ENCODE measurements at places on chromosomes 13 and 19.

- H3K4me1 ChIP-seq = no peaks in the 10 kb centered on the region
- peaks cover 23% of the 10 kb centered on the region for H3K27me3 ChIP-seq
- no peaks in the 10 kb centered on the region for H3K36me3 ChIP-seq
- no peak for DNase-seq
- H3K4me3 ChIP-seq = peak overlapping the region; percentile 17
- H3K27ac ChIP-seq = no peak overlapping the region
Measured at GRCh38 chr13:42720113-42720857, 61.1 kb upstream of the FAM216B start.

- peaks cover 9% of the 10 kb centered on the region for H3K27me3 ChIP-seq
- H3K36me3 ChIP-seq = no peaks in the 10 kb centered on the region
- H3K27ac ChIP-seq = no peak overlapping the region
Measured at GRCh38 chr13:98385606-98386005, 191.3 kb downstream of the STK24 start.

DNA sequence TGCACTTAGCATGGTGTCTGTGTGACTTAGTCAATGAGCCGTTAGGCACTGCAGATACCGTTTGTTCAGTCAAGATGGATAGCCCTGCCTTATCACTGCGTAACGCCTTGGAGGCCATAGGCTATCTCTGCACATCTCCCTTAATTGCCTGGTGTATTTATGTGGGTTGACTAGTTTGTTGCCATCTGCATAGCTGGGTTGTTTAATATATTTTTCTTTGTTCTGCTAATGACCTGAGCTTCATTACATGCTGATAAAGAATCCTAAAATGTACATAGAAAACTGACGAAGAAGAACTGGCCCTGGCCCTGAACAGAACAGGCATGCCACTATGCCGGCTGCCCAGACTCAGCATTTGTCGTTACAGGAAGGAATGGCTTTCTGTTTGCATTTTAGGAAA lies 297.8 kb downstream of the SHISA2 start:
- H3K4me1 ChIP-seq = peaks cover 31% of the 10 kb centered on the region
- no peaks in the 10 kb centered on the region for H3K36me3 ChIP-seq
- H3K4me3 ChIP-seq = peak overlapping the region; percentile 26
- DNase-seq = no peak
- H3K27me3 ChIP-seq = peaks cover 17% of the 10 kb centered on the region

DNA sequence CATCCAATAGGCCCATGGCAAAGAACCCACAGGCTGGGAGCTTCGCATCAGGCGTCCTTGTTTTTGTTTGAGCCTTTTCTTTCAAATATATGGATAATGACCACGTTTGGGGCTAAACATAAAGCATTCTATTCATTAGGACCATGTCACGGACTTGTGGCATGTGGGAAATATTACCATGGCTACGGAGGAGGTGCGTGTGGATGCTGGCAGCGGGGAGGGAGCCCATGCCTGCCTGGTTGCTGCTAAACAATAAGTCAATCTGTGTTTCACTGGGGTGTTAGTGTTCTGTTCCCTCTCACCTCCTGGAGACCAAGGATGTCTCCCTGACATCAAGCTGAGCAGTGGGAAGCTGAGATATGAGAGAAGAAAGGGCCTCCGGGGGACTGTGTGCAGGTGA lies 121.1 kb downstream of the IRS2 start:
- no peak for DNase-seq
- no peak overlapping the region for H3K27ac ChIP-seq
- H3K36me3 ChIP-seq = no peaks in the 10 kb centered on the region
- H3K27me3 ChIP-seq = peaks cover 10% of the 10 kb centered on the region

GRCh38 chr19:19540064-19540714 lies 2.1 kb downstream of the CILP2 start:
- peaks cover 12% of the 10 kb centered on the region for H3K27me3 ChIP-seq
- H3K4me1 ChIP-seq = peaks cover 21% of the 10 kb centered on the region
- no peak overlapping the region for H3K27ac ChIP-seq
- no peak for DNase-seq

- H3K4me3 ChIP-seq = no peak overlapping the region
- DNase-seq = no peak
- H3K36me3 ChIP-seq = no peaks in the 10 kb centered on the region
- H3K27ac ChIP-seq = no peak overlapping the region
- H3K27me3 ChIP-seq = peaks cover 6% of the 10 kb centered on the region
Measured at GRCh38 chr13:97026531-97027161, 32.4 kb upstream of the OXGR1 start.

GRCh38 chr13:48994706-48995105 lies 19.0 kb downstream of the FNDC3A start:
- no peak for DNase-seq
- H3K36me3 ChIP-seq = peaks cover 25% of the 10 kb centered on the region
- no peaks in the 10 kb centered on the region for H3K27me3 ChIP-seq

GRCh38 chr19:50311723-50312635 lies 17.2 kb downstream of the KCNC3 start:
- peaks cover 53% of the 10 kb centered on the region for H3K27me3 ChIP-seq
- no peak overlapping the region for H3K4me3 ChIP-seq
- no peak overlapping the region for H3K27ac ChIP-seq
- peaks cover 7% of the 10 kb centered on the region for H3K36me3 ChIP-seq
- DNase-seq = no peak

DNA sequence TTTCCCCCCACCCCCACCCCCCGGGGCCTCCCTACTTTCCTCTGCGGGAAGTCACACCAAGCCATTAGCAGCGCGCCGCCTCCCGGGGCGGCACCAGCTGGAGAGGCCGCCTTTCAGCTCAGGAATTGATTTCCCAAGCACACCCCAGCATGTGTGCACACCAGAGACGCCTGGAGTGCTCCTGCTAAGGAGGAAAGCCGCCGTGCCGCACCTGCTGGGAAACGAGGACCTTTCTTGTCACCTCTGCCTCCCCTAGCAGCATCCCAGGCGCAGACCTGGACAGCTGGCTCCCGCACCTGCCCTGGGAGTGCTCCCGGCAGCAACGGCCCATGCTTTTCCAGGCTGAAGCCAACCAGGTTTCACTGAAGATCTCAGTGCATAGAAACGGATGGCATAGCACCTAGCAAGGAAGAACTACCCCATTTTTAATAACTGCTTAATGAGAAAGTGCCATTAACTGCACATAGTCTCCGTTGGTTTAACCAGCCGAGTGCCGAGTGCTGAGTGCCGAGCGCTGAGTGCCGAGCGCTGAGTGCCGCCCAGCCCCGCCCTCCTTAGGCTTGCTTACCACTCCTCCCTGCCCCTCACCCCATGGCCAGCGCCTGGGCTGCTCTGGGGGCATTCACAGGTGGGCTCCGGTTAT lies 165.0 kb downstream of the USP12 start:
- H3K27ac ChIP-seq = no peak overlapping the region
- no peak overlapping the region for H3K4me3 ChIP-seq
- H3K27me3 ChIP-seq = peaks cover 34% of the 10 kb centered on the region
- no peak for DNase-seq
- peaks cover 2% of the 10 kb centered on the region for H3K4me1 ChIP-seq

DNA sequence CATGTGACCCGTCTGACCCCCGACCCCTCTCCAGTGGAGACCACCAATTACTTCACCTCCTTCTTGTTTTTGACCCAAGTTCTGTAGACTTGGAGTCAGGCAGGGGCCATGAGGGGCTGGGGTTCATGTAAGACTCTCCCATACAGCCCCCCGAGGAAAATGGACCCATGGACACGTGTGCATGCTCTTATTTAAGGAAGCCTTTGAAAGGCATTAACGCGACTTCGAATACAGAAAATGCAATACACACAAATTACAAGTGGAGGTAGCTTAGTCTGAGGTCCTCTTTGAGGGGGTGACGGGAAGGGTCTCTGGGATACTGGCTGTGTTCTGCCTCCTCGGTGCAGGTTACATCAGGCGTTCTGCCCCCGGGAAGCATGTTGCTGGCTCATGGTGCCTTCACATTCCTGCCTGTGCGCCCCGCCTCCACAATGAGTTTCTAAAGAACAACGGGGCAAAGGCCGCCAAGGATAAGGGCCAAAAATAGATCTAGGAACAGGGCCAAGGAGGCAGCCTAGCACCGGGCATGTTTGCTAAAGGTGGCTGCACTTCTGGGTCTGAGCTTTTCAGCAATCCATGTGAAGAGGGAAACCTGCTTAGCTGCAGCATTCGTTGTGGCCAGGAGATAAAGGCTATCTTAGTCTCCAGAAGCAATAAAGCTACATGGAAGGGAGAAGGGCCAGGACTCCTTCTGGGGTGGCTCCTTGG lies 54.5 kb downstream of the RAB20 start:
- H3K27ac ChIP-seq = no peak overlapping the region
- H3K4me1 ChIP-seq = no peaks in the 10 kb centered on the region
- no peak overlapping the region for H3K4me3 ChIP-seq
- no peak for DNase-seq

GRCh38 chr13:44305286-44305685 lies 68.3 kb upstream of the SERP2 start:
- H3K36me3 ChIP-seq = peaks cover 5% of the 10 kb centered on the region
- H3K27ac ChIP-seq = no peak overlapping the region
- peaks cover 16% of the 10 kb centered on the region for H3K27me3 ChIP-seq
- no peak for DNase-seq

DNA sequence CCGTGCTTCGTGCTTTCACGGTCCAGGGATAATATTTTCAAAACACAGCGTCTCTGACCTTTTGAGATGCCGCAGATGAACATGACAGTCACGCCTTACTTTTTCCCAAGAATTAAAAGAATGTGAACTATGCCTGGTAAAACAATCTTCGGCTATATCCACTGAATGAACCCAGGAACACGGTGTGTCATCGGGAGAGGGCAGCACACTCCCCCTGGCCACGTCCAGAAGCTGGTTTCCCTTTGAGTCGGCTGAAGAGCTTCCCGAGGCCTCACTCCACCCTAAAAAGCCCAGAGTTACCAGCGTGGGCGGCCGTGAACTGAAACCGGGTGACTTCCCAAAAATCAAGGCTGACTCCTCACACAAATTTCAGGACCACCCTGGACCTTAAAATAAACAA lies 22.9 kb upstream of the SHISA2 start:
- H3K4me3 ChIP-seq = no peak overlapping the region
- H3K27ac ChIP-seq = no peak overlapping the region
- H3K36me3 ChIP-seq = no peaks in the 10 kb centered on the region
- peaks cover 24% of the 10 kb centered on the region for H3K27me3 ChIP-seq
- no peaks in the 10 kb centered on the region for H3K4me1 ChIP-seq

DNA sequence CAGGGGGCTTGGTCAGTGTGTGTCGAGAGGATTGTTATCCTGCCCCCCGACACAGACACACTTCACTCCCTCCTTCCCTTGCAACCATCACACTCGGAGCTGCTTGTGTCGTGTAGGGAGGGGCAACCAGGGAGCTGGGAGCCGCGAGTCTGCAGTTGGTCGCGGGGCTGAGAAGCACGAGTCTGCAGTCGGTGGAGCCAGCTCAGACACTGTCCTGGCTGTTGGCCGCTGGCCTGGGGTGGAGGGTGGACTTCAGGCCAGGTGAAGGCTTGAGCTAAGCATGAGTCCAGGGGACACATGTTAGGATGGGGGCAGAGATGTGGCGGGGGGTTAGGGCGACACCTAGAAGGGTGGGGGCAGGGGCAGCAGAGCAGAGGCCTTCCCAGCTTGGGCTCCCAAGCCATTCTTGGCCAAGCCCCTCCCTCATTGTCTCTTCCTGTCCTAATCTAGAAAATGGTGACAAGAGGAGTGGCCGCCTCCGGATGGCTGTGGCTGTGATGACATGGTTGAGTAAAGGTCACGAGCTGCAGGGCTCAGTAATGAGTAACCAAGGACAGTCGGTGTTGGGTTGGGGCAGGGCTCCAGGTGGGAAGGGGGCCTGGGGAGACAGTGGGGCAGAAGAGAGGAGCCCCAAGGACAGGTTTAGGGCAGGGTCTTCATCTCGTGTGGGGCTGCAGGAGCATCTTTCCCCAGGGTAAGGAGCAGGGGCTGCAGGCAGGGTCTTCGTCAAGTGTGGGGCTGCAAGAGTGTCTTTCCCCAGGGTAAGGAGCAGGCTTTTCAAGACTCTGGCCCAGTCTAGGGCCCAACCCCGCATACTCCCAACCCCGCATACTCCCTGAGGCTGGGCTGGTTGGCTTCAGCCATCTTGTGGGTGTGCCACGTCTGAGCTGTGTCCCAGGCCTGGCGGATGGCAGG lies 8.6 kb downstream of the PPP5C start:
- peak overlapping the region; percentile 82 for H3K27ac ChIP-seq
- peak overlapping the region; percentile 30 for H3K4me3 ChIP-seq
- DNase-seq = no peak
- H3K36me3 ChIP-seq = no peaks in the 10 kb centered on the region
- H3K4me1 ChIP-seq = peaks cover 30% of the 10 kb centered on the region
- no peaks in the 10 kb centered on the region for H3K27me3 ChIP-seq

DNA sequence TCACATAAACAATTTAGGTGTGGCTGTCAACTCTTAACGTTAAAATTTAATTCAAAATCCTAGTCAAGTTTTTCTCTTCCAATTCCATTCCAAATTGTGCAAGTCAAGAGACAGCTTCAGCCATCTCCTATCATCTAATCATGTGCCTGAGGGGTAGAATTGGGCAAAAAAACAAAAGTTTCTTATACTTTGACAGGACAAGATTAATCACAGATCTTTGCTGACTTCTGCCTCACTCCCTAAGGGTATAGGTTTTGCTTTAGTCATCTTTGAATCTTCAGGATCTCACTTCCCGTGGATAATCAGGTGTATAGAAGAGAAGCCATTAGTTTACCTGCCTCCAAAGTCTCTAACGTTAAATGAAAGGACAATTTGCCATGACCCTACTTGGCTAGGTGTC lies 24.6 kb downstream of the RNF17 start:
- no peak for DNase-seq
- H3K4me3 ChIP-seq = no peak overlapping the region
- peaks cover 18% of the 10 kb centered on the region for H3K36me3 ChIP-seq
- H3K27ac ChIP-seq = no peak overlapping the region

- DNase-seq = no peak
- H3K27me3 ChIP-seq = no peaks in the 10 kb centered on the region
- H3K36me3 ChIP-seq = no peaks in the 10 kb centered on the region
- no peak overlapping the region for H3K27ac ChIP-seq
- H3K4me1 ChIP-seq = no peaks in the 10 kb centered on the region
Measured at GRCh38 chr19:28134311-28134710, 1078.6 kb downstream of the UQCRFS1 start.

DNA sequence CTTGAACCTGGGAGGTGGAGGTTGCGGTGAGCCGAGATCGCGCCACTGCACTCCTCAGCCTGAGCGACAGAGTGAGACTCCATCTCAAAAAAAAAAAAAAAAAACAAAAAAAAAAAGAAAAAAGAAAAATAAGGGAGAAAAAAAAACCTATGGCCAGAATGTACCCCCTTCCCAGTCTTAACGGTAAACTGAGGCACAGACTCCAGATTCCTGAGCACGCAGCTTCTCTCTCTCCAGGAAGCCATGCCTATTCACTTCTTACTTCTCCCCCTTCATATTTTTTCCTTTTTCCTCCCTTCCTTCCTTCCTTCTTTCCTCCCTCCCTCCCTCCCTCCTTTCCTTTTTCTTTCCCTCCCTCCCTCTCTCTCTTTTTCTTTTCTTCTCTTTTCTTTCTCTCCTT lies 5.4 kb downstream of the ADGRE2 start:
- no peak for DNase-seq
- H3K36me3 ChIP-seq = no peaks in the 10 kb centered on the region
- no peak overlapping the region for H3K27ac ChIP-seq
- H3K4me3 ChIP-seq = no peak overlapping the region
- H3K4me1 ChIP-seq = peaks cover 7% of the 10 kb centered on the region
